DMS53 (cell line): ENCODE measurements at places on chromosomes 4 and X.
A peak's percentile ranks its signal among the peaks of the same experiment; 100 is the strongest.

- DNase-seq, result no peak
These were observed 392.5 kb downstream of the ZNF674 start for GRCh38 chrX:46152756-46153155.

- DNase-seq, result peak; percentile 47
These were observed 9.6 kb upstream of the TMA16 start for GRCh38 chr4:163484906-163485305.

- peak; percentile 17 for DNase-seq
These were observed 24.1 kb upstream of the MTM1 start for GRCh38 chrX:150544222-150544787.

- DNase-seq, result no peak
These were observed 12.2 kb downstream of the GK start for GRCh38 chrX:30665471-30665870.

DNA sequence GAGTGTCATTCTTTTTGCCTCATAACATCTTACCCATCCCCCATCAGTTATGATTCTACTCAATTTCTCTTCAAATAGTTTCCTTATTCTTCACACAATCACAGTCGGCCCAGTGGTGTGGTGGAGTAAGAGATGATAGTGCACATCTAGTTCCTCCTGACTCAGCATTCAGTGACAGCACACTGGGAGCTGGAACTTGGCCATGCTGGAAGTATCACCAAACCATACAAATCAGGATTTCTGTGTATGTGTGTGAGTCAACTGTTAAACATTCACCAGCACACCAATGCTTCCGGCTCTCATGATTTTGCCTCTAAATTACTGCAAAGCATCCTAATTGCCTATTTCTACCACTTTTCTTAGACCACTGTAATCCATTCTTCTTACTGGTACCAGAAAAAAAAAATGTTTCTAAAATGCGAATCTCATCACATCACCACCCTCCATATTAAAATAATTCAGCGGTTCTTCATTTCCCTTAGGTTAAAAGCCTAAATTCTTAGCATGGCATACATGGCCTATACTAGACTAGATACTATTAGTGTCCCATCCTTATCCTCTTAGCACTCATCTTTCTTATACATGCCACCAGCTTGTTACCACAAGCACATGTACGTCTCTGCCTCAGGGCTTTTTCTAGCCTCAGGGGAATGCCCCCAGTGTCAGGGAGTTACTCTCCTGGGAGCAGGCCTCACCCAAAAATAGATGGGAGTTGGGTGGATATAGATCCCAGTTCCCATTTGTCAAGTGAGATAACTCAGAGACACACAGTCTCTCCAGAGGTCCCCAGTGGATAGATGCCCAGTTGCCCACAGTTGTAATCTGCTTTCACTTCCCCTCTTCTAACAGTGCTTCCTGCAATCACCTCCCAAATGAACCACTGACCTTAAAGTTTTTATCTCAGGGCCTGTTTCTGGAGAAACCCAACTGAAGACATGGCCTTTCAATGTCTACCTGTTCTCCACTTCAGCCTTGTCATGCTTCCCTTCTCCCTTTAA, 49.2 kb upstream of the DDX53 start:
- DNase-seq, result peak; percentile 73

- no peak for DNase-seq
These were observed 633.1 kb downstream of the NLGN4X start for GRCh38 chrX:5595570-5595969.

GRCh38 chrX:9396930-9397329, 67.9 kb upstream of the TBL1X start:
- no peak for DNase-seq

DNA sequence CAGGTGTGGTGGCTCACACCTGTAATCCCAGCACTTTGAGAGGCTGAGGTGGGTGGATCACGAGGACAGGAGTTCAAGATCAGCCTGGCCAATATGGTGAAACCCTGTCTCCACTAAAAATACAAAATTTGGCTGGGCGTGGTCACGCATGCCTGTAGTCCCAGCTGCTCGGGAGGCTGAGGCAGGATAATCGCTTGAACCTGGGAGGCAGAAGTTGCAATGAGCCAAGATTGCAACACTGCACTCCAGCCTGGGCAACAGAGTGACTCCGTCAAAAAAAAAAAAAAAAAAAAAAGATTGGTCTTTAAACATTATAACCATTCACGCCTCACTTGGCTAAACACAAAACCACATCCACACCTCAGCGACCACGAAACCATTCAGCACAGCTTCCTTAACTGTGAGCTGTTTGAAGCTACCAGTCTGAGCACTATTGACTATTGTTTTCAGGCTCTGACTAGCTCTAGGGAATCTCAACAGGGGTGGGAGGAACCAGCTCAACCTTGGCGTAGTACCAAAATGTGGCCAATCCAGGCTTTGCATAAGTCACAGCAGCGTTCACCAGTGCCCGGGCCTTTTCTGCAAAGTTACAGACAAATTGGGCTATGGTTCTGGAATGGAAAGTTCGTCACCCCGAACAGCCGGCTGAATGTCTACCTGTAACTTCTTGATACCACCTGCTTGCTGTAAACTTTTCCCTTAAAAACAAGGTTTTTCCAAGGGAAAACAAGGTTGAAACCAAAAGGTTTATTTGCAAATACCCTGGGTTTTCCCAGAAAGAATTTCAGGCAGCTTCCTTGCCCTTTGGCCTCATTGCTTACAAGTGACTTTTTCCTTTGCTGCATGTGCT, 73.6 kb upstream of the DHX15 start:
- DNase-seq, result peak; percentile 77

- DNase-seq, result peak; percentile 90
These were observed 47.7 kb upstream of the AFAP1 start for GRCh38 chr4:7987148-7987989.

DNA sequence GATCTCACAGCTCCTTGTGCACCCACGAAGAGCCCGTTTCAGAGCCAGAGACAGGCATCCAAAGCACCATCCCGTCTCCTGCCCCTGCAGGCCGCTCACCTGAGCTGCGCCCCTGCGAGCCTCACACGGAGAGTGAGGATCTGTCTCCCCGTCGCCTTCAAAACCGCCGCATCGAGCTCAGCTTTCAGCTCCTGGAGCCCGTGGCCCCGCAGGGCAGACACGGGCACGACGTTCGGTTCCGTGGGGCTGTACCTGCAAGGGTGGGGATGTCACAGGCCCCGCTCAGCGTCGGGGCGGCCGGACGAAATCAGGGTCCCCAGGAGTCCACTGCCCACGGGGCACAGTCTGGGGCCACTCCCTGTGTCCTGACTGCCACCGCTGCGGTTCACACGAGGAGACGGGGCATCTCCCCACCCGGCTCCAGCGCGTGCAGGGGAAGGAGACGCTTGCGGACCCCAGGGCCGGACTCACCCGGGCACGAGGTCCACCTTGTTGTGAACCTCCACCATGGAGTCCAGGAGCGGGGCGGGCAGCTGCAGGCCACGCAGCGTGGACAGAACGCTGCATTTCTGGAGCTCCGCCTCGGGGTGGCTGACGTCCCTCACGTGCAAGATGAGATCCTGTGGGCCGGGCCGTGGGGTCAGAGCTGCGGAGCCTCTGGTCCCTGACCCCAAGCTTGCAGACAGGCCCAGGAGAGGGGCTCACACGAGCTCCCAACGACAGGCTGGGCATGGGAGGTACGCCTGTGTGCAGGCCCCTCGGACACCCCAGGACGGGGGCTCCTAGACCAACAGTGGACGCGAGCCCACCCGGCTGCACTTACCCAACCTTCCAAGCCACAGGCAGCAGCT, 11.1 kb downstream of the GTPBP6 start:
- no peak for DNase-seq

- DNase-seq, result no peak
These were observed 1535.8 kb upstream of the PCDH10 start for GRCh38 chr4:131613086-131613823.

- DNase-seq, result peak; percentile 72
These were observed 704 bp downstream of the FAM114A1 start for GRCh38 chr4:38868059-38868960.

DNA sequence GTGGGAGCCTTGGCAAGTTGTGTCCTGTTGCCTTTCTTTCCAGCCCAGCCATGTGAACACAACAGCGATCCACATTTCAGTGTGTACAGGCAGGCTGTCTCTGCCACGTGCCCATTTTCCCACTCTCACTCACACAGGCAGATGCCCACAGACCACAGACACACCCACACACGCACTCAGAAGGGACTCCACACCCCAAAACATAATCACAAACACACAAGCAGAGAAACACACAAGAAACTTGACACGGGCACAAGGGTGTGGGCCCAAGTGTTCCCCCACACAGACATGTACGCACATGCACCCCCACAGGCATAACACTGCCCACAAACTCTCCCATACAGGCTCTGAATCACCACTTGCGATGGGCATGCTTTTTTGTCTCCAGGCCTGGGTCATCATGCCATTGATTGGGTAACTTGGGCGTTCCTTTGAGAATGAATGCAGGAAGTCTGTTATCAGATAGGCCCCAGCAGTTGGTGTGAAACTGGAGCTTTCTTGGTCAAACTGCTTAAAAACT, 84.3 kb downstream of the NBDY start:
- no peak for DNase-seq

- no peak for DNase-seq
These were observed 96.8 kb downstream of the PDLIM5 start for GRCh38 chr4:94548571-94548970.

GRCh38 chrX:16239211-16239610, 71.9 kb downstream of the MAGEB17 start:
- no peak for DNase-seq

GRCh38 chrX:153372949-153373348, 28.2 kb downstream of the PNMA6E start:
- DNase-seq, result no peak

DNA sequence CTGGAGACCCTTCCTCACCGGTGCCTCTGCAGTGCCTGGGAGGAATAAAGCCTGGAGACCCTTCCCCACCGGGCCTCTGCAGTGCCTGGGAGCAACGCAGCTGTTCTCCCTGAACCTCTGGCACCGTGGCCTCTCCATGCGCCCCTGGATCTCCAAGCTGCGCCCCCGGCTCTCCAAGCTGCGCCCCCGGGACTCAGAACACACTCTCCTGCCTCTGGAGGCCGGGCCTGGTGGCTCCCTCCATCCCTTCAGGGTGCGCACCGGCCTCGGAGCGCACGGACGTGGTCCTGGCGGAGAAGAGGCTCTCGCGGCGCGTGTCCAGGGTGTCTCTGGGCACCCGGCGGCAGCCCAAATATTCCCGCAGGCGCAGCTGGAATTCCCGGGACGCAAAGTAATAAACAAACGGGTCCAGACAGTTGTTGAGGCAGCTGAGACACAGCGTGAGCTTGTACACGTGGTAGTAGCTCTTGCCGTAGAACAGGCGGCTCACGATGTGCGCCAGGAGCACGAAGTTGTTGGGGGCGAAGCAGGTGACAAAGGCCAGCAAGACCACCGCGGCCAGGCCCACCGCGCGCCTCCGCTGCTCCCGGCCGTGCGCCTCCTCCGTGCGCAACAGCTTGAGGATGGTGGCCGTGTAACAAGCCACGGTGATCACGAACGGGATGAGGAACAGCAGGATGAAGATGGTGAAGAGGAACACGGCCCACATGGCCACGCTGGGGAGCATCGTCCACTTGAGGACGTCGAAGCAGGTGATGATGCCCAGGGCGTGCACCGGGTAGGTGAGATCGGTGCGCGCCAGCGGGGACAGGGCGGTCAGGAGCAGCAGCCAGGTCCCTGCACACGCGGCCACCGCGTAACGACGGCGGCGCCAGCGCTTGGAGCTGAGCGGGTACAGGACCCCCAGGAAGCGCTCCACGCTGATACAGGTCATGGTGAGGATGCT, 12.8 kb upstream of the ASMTL start:
- no peak for DNase-seq

DNA sequence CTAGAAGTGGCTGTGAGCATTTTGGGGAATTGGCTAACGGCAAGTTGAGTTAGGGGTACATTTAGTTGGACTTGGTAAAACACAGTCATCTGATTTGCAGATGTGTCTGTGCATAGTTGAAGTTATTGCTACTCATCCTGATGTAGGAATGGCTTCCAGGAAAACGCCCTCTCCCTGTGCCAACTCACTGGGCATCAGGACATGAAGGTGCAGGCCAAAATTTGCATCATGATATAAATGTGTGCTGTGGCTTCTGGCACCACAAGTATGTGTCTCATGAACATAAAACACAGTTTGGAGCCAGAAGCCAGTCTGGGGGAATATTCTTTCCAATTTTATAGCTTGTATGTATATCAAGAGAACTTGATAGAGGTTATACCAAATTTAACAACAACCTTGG, 54.2 kb upstream of the CBR4 start:
- no peak for DNase-seq

GRCh38 chr4:7192252-7193029, at the start of gene SORCS2:
Gene SORCS2, plus strand, starts transcription at chr4:7192538.
- DNase-seq, result peak; percentile 82

- DNase-seq, result no peak
These were observed 51.7 kb upstream of the C1QTNF7 start for GRCh38 chr4:15376145-15376544.

GRCh38 chr4:13537011-13537831, 7.1 kb downstream of the NKX3-2 start:
- no peak for DNase-seq

DNA sequence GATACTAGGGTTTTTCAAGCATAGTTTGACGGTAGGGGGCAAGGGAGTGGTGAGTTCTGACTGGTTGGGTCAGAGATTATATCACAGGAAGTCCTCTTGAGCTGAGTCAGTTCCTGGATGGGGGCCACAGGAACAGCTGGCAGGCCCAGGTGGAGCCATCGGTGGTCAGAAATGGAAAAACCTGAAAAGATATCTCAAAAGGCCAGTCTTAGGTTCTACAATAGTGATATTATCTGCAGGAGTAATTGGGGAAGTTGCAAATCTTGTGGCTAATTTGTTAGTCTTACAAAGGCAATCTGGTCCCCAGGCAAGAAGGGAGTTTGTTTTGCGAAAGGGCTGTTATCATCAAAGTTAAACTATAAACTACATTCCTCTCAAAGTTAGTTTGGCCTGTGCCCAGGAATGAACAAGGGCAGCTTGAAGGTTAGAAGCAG, 159.3 kb downstream of the PTCHD1 start:
- peak; percentile 47 for DNase-seq

- no peak for DNase-seq
These were observed 12.0 kb downstream of the P2RY8 start for GRCh38 chrX:1524874-1525582.

GRCh38 chr4:169070071-169070894, 60.2 kb upstream of the CBR4 start:
- peak; percentile 93 for DNase-seq

GRCh38 chr4:85210353-85210752, 243.9 kb upstream of the WDFY3 start:
- no peak for DNase-seq

GRCh38 chrX:20227116-20227515, 39.6 kb downstream of the RPS6KA3 start:
- no peak for DNase-seq
